Tongue (tissue), 3 donors: ENCODE measurements at places on chromosomes 11 and 22. TPM values are rescaled to one million over a fixed set of nuclear protein-coding genes. Genes with fewer than 3 reads are reported as not detected.
A peak's percentile ranks its signal among the peaks of the same experiment; 100 is the strongest.

DNA sequence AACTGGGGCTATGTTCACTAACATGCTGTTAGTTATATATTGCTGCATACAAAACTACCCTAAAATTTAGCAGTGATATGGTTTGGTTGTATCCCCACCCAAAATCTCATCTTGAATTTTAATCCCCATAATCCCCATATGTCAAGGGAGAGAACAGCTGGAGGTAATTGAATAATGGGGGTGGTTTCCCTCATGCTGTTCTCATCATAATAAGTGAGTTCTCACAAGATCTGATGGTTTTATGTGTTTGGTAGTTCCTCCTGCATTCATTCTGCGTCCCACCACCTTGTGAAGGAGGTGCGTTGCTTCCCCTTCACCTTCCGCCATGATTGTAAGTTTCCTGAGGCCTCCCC lies 10.0 kb upstream of the PATL1 start:
- peak; percentile 8 for DNase-seq

- DNase-seq: peak; percentile 46
These were observed 63.3 kb downstream of the SYN3 start for GRCh38 chr22:32994898-32995297.

GRCh38 chr11:35257281-35257680 lies 118.3 kb downstream of the CD44 start:
- no peak for DNase-seq

DNA sequence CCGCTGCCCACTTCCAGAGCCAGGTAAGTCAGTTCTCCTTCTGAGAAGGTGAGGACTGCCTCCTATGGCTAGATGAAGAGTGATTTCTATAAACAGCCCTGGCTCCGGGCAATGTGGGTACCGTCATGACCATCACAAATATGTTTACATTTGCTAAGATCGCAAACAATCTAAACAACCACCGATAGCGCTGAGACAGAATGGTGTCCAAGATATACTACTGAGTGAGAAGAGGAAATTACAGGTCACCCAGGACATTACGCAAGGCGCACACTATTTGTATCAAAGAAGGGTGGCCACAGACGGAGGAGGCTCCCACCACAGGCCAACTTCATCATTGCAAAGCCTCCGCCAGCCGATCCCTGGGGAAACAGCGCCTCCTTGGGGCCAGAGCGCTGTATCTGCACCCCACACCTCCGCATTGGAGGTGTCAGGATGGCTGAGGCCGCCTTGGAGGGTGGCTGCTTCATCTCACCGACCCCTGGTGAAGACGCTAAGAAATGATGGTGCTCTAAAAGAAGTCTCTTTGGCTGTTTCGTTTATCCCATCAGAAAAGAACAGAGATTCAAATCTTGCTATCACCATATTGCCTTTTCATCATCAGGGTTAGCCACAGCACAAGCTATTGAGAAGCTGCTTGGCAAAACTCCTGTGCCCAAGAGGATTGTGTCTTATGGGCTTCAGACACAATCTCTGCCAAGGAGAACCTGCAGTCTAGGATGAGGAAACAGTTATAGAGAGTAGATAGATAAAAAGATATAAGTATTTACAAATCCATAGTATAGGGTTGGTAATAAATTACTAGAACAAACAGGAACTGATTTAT lies 12.3 kb upstream of the ASRGL1 start:
- DNase-seq: peak; percentile 34

- no peak for DNase-seq
These were observed 77.9 kb upstream of the ALX4 start for GRCh38 chr11:44387825-44388224.

- peak; percentile 58 for DNase-seq
These were observed 3.9 kb downstream of the MYEOV start for GRCh38 chr11:69297787-69298266.

DNA sequence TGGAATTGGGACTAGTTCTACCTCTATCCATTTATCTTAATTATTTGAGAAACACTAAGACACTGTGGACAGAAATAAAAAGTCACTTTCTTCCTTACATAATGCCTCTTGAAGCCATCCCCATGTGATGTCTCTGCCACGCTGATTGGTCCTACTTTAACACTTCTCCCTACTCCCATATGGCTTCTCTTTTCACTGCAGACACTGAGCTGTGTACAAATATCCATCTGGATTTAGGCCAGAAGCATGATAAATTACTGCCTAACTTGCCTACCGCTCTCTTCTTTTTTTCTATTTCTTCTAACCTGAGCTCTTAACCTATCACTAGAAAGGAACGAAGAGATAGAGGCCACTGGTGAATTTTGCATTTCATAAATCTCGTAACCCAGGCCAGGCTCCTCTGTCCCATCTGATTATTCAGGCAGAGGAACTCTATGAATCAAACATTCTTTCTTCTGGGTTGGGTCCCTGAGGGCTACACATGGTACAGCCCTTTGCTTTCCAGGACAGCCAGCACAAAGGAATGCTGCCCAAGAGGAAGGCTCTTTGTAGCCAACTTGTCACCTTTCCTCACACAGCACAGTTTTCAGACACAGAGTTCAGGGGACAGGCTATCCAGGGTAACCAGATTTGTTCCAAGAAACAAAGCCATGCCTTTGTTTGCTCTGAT lies 878.5 kb upstream of the LRRC4C start:
- DNase-seq: no peak

DNA sequence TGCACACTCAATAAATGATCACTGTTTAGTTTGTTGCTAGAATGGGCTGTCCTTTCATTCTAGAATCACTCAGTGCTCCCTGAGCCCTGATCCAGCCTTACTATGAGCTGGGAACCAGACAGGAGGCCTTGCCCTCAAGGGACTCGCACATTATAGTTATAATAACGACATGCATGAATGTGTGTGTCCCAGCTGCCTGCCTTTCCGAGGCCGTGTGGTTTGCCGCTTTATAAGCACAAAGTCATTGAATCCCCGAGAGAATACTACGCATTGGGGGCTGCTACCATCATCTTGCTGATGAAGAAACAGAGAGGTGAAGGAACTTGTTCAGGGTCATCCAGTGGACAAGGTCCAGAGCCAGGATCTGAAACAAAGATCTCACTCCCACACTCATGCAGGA lies 75.7 kb downstream of the NFAM1 start:
- no peak for DNase-seq

The MUC5AC gene
- total RNA-seq: not detected

The TECTA gene
- total RNA-seq: 2.1 TPM

The CHRM1 gene
- 0.10 TPM for total RNA-seq

The APOL1 gene
- total RNA-seq: 7.9 TPM

The SCUBE1 gene
- total RNA-seq: 0.41 TPM

The C1QTNF4 gene
- 5.3 TPM for total RNA-seq

The PGA5 gene
- total RNA-seq: not detected
